Adrenal gland (tissue), 19 donors: ENCODE measurements at places on chromosomes 2 and 18. TPM values are rescaled to one million over a fixed set of nuclear protein-coding genes. Genes with fewer than 3 reads are reported as not detected.
A peak's percentile ranks its signal among the peaks of the same experiment; 100 is the strongest.

Gene RGPD6
- total RNA-seq = 11.7 TPM

Gene CPS1
- 2.2 TPM for total RNA-seq

Gene SLC39A10
- total RNA-seq = 28.9 TPM

Gene C1QL2
- not detected for total RNA-seq

Gene ZNF396
- 4.5 TPM for total RNA-seq

Gene CGREF1
- total RNA-seq = 0.88 TPM

Gene PTH2R
- total RNA-seq = 0.22 TPM

DNA sequence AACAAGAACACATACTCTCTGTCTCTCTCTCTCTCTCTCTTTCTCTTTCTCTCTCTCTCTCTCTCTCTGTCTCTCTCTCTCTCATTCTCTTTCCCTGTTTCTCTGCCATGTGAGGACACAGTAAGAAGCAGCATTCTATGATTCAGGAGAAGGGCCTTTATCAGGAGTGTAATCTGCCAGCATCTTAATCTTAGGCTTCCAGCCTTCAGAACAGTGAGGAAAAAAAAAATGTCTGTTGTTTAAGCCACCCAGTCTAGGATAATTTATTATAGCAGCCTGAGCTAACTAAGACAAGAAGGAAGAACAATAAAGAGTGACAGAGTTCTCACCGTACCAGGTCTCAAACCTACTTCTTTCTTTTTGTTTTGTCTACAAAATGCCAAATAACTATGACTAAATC lies 399.4 kb downstream of the SOCS6 start:
- H3K27me3 ChIP-seq = no peaks in the 10 kb centered on the region
- H3K36me3 ChIP-seq = no peaks in the 10 kb centered on the region
- DNase-seq = no peak
- H3K27ac ChIP-seq = no peak overlapping the region
- no peaks in the 10 kb centered on the region for H3K4me1 ChIP-seq
- no peak overlapping the region for H3K4me3 ChIP-seq

GRCh38 chr2:143344780-143345179 lies 215.6 kb downstream of the ARHGAP15 start:
- H3K27me3 ChIP-seq = no peaks in the 10 kb centered on the region
- no peak overlapping the region for H3K4me3 ChIP-seq
- no peak overlapping the region for H3K27ac ChIP-seq
- DNase-seq = no peak
- no peaks in the 10 kb centered on the region for H3K36me3 ChIP-seq

DNA sequence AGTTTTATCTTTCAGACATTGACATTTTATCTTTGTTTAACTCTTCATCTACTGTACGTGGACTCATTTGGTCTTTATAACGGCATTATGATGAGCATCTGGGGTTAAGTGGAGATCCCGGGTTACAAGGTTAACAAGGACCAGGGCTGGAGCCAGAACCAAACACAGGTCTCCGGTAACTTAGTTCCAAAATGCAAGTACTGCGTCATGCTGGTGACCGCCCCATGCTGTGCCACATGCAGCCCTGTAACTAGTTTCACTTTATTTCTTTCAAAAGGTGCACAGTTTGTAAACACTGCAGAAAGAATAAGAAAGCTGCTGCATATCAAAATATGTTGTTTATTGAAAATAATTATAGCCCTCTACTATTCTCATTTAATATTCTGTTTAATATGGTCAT lies 3.1 kb downstream of the SLC5A7 start:
- no peaks in the 10 kb centered on the region for H3K4me1 ChIP-seq
- peaks cover 12% of the 10 kb centered on the region for H3K27me3 ChIP-seq
- no peak for DNase-seq
- H3K36me3 ChIP-seq = no peaks in the 10 kb centered on the region
- no peak overlapping the region for H3K27ac ChIP-seq

DNA sequence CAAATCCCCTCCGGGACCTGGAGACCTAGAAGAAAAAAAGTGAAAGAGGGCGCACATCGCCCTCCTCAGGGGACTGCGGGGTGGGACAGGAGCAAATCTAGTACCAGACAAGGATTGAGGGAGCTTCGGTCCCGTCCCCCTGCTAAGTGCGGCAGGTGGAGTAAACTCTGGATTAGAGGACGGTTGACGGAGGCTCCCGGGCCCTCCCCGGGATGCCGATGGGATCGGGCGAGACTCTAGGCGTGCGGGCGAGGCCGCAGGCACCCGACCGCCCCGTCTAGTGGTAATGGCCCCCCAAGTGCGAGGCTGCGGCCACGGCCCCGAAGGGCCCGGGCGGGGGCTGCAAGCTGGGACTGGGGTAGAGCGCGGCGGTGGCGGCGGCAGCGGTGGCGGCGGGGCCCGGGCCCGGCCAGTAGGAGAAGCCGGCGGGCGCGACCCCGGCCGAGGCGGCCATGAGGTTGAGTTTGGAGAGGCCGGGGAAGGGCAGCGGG lies 3.5 kb downstream of the FEV start:
- H3K4me1 ChIP-seq = peaks cover 16% of the 10 kb centered on the region
- H3K4me3 ChIP-seq = peak overlapping the region; percentile 36
- H3K36me3 ChIP-seq = no peaks in the 10 kb centered on the region
- H3K27me3 ChIP-seq = peaks cover 67% of the 10 kb centered on the region
- DNase-seq = no peak
- peak overlapping the region; percentile 3 for H3K27ac ChIP-seq

- DNase-seq = no peak
- H3K4me3 ChIP-seq = no peak overlapping the region
- no peaks in the 10 kb centered on the region for H3K36me3 ChIP-seq
- no peaks in the 10 kb centered on the region for H3K4me1 ChIP-seq
- H3K27me3 ChIP-seq = peaks cover 6% of the 10 kb centered on the region
- no peak overlapping the region for H3K27ac ChIP-seq
These were observed 507.3 kb downstream of the RNF144A start for GRCh38 chr2:7424481-7424880.

GRCh38 chr2:175396696-175397095 lies 215.2 kb upstream of the ATP5MC3 start:
- H3K4me3 ChIP-seq = no peak overlapping the region
- H3K27me3 ChIP-seq = no peaks in the 10 kb centered on the region
- no peaks in the 10 kb centered on the region for H3K4me1 ChIP-seq
- H3K27ac ChIP-seq = no peak overlapping the region

- no peak overlapping the region for H3K27ac ChIP-seq
- H3K27me3 ChIP-seq = no peaks in the 10 kb centered on the region
- no peak for DNase-seq
- no peak overlapping the region for H3K4me3 ChIP-seq
- H3K4me1 ChIP-seq = peaks cover 30% of the 10 kb centered on the region
These were observed 1.1 kb upstream of the EPC2 start for GRCh38 chr2:148643421-148643820.

DNA sequence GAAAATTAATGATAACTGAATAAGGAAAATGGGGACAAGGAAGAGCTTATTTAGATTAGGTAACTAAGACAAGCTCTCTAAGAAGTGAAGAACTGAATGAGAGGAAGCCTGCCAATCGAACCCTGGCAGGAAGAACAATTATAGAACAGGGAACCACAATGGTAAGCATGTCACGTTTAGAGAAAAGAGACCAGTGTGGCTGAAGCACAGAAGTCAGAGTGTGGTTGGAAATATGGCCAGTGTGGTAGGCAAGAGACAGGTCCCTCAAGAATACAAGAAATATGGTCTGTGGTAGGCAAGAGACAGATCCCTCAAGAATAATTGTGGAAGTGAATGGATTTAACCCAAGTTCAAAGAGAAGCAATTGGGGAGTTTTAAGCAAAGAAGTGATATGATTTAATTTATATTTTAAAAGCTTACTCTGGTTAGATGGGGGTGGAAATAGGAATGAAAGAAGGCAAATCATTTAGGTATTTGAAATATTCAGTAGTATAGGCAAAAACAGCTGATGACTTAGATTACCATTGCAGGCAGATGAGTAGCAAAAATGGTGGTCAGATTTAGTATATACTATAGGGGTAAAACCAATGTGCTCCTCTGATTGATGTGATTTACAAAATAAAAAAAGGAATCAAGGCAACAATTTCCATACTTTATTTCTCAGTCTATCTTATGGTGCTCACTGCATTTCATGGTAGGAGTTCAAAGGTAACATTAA lies 38.8 kb upstream of the ERMN start:
- no peak overlapping the region for H3K27ac ChIP-seq
- H3K36me3 ChIP-seq = no peaks in the 10 kb centered on the region
- H3K27me3 ChIP-seq = no peaks in the 10 kb centered on the region
- H3K4me3 ChIP-seq = no peak overlapping the region
- no peaks in the 10 kb centered on the region for H3K4me1 ChIP-seq
- DNase-seq = no peak

- DNase-seq = no peak
- no peak overlapping the region for H3K27ac ChIP-seq
- no peaks in the 10 kb centered on the region for H3K36me3 ChIP-seq
- H3K4me1 ChIP-seq = no peaks in the 10 kb centered on the region
- no peaks in the 10 kb centered on the region for H3K27me3 ChIP-seq
- no peak overlapping the region for H3K4me3 ChIP-seq
These were observed 8.0 kb upstream of the STAM2 start for GRCh38 chr2:152183401-152184073.

DNA sequence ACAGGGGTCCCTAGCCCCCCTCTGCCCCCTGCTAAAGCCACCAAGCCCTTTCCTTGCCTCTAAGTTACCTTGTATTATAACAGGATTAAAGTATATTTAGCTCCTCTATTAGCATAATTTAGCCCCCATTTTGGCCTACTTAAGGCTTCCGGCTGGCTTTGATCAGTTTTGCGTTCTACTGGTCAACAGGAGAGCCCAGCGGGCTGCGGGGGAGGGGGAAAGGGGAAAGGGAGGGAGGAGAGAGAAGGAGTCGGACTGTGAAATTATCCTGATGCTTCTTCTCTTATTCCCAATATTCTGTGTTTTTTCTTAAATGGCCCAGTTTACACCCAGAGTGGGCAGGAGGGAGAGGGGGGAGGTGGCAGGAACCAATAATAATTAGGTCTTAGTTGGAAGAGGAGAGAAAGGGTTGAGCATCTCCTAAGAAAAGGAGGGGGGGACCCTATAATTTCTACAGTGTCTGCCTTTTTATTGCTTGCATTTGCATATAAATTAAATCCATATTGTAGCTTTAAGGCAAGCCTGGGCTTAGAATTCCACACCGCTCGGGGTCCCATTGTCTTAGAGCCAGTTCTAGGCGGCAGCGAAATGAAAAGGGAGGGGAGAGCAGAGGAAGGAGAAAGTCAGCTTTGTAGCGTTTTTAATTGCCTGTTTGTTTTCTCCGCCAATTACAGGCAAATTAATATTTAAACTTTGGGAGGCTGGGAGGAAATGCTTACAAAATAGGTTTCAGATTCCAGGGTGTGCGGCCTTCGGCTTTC lies 39.6 kb downstream of the EN1 start:
- no peak overlapping the region for H3K27ac ChIP-seq
- H3K36me3 ChIP-seq = no peaks in the 10 kb centered on the region
- H3K27me3 ChIP-seq = peaks cover 16% of the 10 kb centered on the region
- DNase-seq = no peak
- H3K4me3 ChIP-seq = no peak overlapping the region

DNA sequence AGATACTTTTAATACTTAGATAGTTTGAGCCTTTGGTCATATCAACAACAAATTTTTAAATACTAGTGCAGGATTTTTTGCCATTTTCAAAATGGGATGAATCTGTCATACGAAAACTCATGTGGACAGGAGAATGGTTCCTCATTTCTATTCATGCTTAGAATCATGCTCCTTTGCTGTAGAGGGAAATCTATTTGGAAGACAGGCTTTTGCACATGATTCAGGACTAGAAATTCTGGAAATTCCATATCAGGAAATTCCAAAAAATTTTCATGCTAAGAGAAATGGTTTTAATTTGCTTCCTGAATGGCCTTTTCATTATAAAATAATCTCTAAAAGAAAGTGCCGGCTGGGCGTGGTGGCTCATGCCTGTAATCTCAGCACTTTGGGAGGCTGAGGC lies 39.3 kb downstream of the MOGAT1 start:
- H3K4me3 ChIP-seq = no peak overlapping the region
- no peak for DNase-seq
- peaks cover 14% of the 10 kb centered on the region for H3K4me1 ChIP-seq
- H3K36me3 ChIP-seq = no peaks in the 10 kb centered on the region

GRCh38 chr18:48308027-48308635 lies 101.1 kb downstream of the ZBTB7C start:
- no peak for DNase-seq
- no peak overlapping the region for H3K4me3 ChIP-seq
- no peaks in the 10 kb centered on the region for H3K27me3 ChIP-seq
- H3K4me1 ChIP-seq = no peaks in the 10 kb centered on the region

DNA sequence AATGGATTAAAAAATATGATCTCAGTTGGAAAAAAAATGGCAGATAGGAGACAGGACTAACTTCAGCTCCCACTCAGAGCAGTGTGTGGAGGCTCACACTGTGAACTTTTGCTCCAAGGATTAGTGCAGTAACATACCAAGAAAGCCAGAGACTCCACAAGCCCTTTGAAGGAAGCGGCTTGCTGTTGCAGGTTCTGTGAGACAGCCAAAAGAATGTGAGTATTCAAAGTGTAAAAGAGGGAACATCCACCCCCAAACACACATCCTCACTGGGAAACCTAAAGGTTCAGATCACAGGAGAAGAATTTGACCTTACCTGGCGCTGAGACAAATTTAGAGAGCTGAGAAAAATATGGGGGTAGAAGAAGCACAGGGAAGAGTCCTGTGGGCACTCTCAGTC lies 77.5 kb downstream of the FAM171B start:
- no peak overlapping the region for H3K4me3 ChIP-seq
- H3K27me3 ChIP-seq = no peaks in the 10 kb centered on the region
- H3K4me1 ChIP-seq = no peaks in the 10 kb centered on the region

DNA sequence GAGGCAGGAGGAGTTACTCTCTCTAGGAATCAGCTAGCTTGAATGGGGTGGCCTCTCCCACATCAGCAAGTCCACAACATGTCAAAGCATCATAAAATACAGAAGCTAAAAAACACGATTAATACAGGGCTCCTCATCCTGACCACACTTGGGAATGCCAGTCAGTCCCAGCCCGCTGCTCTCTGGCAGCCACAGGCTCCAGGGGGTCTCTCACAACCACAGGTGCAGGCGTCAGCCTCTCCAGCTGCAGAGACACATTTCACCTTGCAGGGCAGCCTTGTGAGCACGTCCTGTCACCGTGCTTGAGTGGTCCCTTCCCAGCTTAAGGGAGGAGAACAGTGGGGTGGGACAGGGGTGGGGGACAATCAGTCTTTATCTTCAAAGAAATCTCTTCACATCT lies 137.4 kb upstream of the SH3BP4 start:
- DNase-seq = no peak
- no peak overlapping the region for H3K4me3 ChIP-seq
- H3K27ac ChIP-seq = no peak overlapping the region
- no peaks in the 10 kb centered on the region for H3K4me1 ChIP-seq

DNA sequence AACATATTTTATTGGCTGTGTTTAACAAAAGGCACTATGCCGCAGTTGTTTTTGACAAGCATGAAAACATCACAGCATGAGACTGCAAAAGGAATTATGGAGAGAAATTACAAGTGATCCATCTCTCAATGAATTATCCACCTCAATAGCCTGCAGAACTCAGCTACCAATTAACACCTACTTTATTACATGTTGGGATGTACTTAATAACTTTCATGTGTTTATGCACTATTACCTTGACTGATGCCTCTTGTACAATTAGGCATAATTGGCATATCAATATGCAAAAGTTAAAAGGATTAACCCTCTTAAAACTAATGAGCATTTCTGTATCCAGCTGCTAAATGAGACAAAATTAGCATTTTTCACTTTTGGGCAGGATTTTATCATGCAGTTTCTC lies 27.8 kb downstream of the ARHGAP15 start:
- H3K36me3 ChIP-seq = no peaks in the 10 kb centered on the region
- no peak for DNase-seq
- H3K4me3 ChIP-seq = no peak overlapping the region
- H3K27ac ChIP-seq = no peak overlapping the region
- H3K4me1 ChIP-seq = peaks cover 12% of the 10 kb centered on the region

- no peak overlapping the region for H3K4me3 ChIP-seq
- DNase-seq = no peak
- H3K27me3 ChIP-seq = no peaks in the 10 kb centered on the region
- H3K36me3 ChIP-seq = no peaks in the 10 kb centered on the region
These were observed 52.9 kb downstream of the SCG2 start for GRCh38 chr2:223549215-223549614.
